ENCODE measurements at places on chromosomes 3 and 15. TPM values are rescaled to one million over a fixed set of nuclear protein-coding genes. Genes with fewer than 3 reads are reported as not detected.

STARD5 gene
- 3.2 TPM for total RNA-seq

ZNF860 gene
- total RNA-seq: 4.2 TPM

GRCh38 chr15:84816694-84817465 lies at the start of gene ALPK3:
Gene ALPK3 (plus strand): TSS chr15:84817356. CDS start chr15:84817453, 97 bp downstream.
- no peaks in the 10 kb centered on the region for H3K36me3 ChIP-seq
- H3K27me3 ChIP-seq: no peaks in the 10 kb centered on the region
- peak within 1 kb of the TSS; percentile 3 for H3K4me3 ChIP-seq
- no peak within 1 kb of the TSS for H3K27ac ChIP-seq

GRCh38 chr3:37392957-37393356 lies 218.6 kb upstream of the LRRFIP2 start:
- H3K4me3 ChIP-seq: no peak overlapping the region
- H3K36me3 ChIP-seq: no peaks in the 10 kb centered on the region
- H3K27me3 ChIP-seq: no peaks in the 10 kb centered on the region

DNA sequence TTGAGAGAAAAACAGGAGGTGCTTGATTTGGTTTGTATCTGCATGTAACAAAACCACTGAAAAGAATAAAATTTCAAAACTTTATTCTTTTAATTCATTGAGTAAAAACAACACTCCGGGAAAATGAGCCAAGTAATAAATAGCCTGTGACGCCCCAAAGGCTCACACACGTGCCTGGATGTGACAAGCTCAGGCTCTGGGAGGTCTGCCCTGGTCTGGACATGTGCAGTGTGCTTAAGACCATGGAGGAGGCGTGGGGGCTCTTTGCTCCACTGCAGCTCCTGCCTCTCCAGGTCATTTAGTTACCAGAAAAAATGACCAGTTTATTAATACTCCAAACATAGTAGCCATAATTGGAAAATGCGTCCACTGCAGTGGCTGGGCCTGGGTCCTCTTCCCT lies 8.6 kb upstream of the NME9 start:
- no peak overlapping the region for H3K4me3 ChIP-seq
- no peaks in the 10 kb centered on the region for H3K36me3 ChIP-seq
- DNase-seq: no peak
- H3K27me3 ChIP-seq: no peaks in the 10 kb centered on the region
- no peaks in the 10 kb centered on the region for H3K4me1 ChIP-seq
- no peak overlapping the region for H3K27ac ChIP-seq

Measured in breast epithelium (tissue), 4 donors.